Kidney glomerular epithelial cell (primary cell): ENCODE measurements at places on chromosomes 1 and 21.

DNA sequence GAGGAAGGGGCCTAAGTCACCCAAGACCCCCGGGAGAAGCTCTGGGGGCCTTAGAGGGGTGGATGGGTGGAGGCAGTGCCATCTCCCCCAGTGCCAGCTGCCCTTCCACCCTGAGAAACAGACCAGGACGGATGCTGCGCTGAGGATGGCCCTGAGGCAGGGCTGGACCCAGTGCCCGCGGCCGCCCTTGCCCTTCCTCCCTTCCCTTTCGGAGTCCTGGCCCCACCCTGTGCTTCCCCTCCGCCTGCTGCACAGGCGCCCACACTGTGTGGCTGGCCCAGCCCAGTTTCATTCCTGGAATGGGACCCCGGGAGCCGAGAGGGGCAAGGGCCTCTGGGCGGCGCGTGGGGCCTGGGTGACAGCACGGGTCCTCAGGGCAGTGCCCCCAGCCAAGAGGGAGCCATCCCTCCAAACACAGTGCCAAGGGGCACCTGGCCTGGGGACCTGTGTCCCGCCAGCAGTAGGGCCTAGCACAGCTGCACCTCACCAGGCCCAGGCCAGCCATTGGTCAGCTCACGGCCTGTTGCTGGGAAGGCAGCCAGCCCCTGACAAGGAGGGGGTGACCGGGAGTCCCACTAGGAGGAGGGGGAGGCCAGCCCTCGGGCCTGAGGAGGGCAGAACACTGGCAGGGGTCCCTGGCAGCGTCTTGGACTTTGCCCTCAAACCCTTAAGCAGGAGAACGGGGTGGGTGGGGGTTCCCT, 13.4 kb upstream of the SKI start:
- no peak for DNase-seq

DNA sequence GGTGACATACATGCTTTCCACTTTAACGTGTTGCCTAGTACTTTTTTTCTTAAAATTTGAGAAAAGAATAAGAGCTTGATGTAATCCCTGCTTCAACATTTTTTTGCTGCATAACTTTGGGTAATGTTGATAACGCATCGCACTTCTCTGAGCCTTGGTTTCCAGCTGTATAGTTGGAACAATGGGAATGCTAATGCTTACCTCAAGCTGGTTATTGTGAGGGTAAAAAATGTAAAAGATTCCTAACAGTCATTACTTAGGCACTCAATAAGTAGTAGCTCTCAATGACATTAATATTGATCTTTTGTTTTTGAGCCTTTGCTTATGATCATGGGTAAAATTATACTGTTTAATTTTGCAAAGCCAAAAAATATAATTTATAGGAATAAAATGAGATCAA, 683.3 kb upstream of the CXADR start:
- DNase-seq = no peak

DNA sequence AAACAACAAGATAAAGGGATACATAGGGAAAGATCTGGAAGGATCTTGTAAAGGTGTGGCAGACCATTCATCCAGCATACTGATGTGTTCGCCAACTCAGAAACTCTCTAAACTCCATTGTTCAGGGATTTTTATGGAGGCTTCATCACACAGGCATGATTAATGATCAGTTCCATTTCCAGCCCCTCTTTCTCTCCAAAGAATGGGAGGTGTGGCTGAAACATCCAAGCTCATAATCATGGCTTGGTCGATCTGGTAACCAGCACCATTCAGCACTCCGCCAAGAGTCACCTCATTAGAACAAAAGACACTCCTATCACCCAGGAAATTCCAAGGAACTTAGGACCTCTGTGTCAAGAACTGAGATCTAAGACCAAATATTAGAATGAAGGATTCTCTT, 180.6 kb upstream of the RNPC3 start:
- no peak for DNase-seq

DNA sequence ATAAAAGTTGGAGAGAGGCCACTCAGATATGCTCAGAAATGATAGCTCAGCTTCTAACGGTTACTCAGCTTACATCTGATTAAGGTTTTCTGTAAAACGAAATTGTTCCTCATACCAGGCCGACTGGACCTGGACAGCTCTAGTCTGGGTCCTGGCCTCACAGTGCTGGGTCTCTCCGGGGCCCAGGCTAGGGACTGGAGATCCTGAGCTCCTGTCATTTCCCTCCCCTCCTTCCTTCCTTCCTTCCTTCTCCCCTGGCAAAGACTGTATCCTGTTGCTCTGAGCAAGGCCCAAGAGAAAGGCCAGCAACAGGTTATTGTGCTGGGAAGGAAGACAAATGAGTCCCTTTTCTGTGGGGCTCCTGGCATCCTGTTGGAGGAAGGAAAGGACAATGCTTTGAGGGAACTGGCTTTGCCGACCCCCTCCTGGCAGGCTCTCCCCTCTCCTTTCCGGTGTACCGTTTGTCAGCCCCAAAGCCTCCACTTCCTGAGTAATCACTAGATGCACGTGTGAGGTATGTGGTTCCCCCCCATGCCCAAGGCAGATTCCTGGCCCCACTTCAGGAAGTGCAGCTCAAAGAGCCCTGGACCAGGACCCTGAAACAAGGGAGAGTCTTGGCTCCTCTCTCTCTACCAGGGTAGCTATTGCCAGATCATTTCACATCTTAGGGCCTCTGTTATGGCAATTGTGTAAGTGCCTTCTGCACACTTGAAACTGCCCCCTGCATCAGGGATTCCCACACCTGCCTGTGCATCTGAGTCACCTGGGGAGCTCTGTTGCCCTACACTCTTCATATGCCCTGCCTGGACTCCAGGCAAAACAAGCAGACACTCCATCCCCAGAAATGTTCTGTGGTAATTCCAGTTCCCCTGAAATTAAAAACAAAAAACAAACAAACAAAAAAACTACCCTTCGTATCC, 212.7 kb upstream of the FGGY start:
- DNase-seq = no peak

GRCh38 chr1:104266612-104267011, 516.9 kb downstream of the AMY1C start:
- no peak for DNase-seq

GRCh38 chr1:18005238-18005637, 102.4 kb upstream of the IGSF21 start:
- no peak for DNase-seq

DNA sequence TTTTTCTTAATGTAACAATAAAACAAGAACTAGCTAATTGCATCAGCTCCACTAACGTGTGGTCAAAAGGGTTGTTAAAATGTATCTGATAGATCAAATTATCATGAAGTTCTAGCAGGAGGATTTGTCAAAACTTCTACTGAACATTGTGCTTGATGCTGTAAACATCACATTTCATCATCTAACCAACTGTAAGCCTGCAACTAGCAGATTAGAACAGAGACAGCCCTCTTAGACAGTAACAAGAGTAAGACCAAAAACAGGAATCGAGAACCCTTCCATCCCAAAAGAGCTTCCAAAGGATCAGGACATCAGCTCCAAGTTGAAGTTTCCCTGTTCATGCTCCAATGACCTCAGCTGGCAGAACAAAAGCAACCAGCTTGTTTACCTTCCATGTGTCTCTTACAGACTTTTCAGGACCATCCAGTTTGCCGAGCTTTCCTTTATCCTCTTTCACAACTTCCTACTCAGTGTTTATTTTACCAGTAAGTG, 44.6 kb downstream of the NIBAN1 start:
- DNase-seq = no peak

GRCh38 chr1:239288820-239289554, 97.4 kb upstream of the CHRM3 start:
- no peak for DNase-seq

- DNase-seq = no peak
Observed at GRCh38 chr1:230570724-230571360, 71.4 kb upstream of the COG2 start.

GRCh38 chr1:55276671-55277376, 61.7 kb upstream of the USP24 start:
- no peak for DNase-seq

GRCh38 chr1:151898519-151898991, 10.8 kb downstream of the THEM4 start:
- no peak for DNase-seq

- DNase-seq = no peak
Observed at GRCh38 chr21:31254131-31254530, 89.9 kb downstream of the TIAM1 start.

GRCh38 chr1:242542271-242542670, 17.8 kb upstream of the PLD5 start:
- no peak for DNase-seq

- peak; percentile 6 for DNase-seq
Observed at GRCh38 chr1:227885648-227886502, 61.9 kb downstream of the WNT9A start.

DNA sequence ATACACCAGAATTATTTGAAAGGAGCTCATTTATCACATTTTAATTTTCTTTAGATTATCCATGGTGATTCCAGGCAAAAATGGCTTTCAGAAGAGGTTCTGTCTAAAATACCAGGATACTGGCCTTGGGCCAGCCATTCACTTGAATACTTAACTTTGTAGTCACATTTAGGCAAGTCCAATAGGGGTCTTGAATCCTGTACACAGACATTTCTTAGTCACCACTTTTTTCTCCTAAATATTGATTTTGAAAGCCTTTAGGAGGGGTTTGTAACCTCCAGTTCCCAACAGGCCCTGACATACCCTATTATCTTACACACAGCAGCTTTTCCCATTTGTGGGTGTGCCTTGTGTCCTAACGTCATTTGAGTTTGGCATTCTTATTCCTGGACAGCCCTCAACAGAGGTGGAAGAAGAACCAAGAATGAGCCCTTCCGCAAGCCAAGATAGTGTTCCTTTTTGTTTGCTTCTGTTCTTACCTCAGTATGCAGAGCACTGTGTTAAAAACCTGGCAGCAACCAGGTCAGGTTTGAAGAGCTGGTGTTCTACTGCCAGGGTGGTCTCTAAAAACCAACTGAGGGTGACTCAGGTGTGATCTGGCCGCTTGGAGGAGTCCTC, 19.5 kb downstream of the MAP3K7CL start:
- DNase-seq = no peak

DNA sequence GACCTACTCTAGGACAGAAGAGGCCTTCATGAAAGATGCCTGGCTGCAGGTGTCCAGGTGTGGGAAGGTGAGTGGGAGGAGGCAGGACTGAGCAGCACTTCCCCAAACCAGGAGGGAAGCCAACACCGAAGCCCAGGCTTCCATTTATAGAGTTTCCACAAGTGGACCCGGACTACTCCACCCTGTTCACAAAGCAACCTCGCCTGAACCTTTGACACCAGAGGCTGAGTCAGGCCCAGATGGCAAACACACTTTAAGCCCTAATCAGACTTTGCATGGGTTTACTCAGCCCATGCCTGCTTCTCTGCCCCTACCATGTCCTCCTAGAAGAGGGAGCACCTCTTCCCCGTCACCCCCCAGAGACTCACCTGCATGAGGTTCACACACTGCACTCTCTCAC, 14.0 kb downstream of the PRR9 start:
- no peak for DNase-seq

GRCh38 chr1:75797273-75797588, 549 bp downstream of the MSH4 start:
- DNase-seq = no peak

- no peak for DNase-seq
Observed at GRCh38 chr1:53038566-53038965, 23.4 kb upstream of the PODN start.

DNA sequence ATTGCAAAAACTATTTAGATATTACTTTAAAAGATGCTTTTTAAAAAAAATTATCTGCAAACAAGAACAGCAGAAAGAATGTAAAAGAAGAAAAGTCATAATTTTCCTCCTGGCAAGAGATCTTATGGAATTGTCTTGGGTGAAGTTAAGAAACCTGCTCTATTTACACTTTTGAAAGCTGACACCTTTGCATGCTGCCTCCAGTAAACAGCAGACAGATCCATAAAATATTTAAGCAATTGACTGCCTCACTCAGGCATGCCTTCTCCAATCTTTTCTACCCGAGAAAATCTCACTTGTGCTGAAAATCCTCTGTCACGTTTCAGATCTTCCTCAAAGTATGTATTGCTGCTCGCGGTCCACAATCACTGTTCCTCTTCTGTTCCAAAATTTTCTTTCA, 107.9 kb upstream of the ZP4 start:
- no peak for DNase-seq

GRCh38 chr1:183871601-183872000, 66.7 kb downstream of the RGL1 start:
- no peak for DNase-seq

DNA sequence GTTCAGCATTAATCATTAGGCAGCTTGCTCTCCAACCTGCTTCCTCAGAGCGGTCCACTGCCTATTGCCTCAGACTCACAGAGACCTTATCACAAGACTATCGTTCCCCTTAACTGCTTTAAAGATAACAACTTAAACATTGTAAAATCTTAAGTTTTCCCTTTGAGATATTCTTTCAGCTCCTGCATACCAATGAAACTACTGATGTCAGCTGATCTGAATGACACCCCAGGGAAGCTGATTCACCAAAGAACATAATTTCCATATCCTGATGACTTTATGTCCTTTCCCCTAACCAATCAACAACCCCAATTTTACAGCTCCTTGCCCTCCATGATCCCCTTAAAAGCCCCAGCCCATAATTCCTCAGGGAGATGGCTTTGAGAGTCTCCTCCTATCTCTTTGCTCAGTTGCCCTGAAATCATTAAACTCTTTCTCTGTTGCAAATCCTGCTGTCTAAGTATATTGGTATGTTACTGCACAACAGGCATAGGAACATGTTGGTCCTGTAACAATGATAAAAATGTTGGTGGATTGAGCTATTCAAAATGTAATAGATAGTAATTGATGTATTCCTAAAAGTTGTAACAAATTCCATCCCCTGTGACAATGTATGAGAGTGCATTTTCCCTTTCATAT, 621.4 kb upstream of the RGS18 start:
- no peak for DNase-seq

DNA sequence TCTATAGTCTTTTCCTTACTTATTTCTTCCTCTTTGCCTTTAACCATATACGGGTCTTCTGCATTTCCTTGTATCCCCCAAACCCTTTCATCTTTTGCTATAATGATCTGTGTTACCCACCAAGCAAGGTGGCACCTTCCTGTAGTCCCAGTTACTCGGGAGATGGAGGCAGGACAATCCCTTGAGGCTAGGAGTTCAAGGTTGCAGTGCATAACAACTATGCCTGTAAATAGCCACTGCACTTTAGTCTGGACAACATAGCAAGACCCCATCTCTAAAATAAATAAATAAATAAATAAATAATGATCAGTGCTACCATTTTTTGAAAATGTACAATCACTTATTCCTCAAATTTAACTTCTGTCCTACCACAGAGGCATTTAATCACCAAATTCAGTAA, 11.5 kb downstream of the DR1 start:
- DNase-seq = no peak

DNA sequence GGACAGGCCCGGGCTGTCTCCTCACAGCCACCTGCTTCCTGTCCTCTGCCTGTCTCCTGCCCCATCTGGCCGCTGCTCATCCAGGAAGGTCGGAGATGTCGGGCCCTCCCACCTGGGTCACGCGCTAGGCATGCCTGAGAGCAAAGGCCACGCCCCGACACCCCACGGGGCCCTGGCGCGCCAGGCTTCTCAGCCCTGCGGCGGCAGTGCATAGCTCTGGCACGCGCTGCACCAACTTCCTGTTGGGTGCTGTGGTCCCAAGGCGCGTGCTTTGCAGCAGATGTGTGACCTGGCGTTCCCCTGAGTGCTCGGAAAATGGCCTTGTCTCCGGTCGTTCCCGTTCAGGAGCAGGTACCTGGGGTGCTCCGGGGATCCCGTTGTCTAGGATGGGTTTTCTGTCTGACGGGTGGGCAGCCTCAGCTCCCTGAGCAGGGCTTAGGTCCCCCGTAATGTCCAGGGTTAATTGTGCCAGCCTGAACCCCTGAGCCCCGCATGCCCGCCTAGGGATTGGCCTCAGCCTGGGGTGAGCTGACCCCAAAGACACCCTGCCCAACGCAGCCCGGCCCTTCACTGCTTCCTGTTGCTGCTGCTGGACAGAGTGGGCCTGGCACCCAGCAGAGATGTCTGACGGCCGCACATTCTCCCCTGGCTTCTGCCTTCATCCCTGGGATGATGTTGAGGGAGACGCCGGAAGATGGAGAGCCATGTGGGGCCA, 19.4 kb upstream of the KCNAB2 start:
- DNase-seq = peak; percentile 1
